ENCODE measurements at places on chromosomes 12 and 14. TPM values are rescaled to one million over a fixed set of nuclear protein-coding genes. Genes with fewer than 3 reads are reported as not detected.

The TULP3 gene
- 6.5 TPM for total RNA-seq

The POTEG gene
- not detected for total RNA-seq

The TROAP gene
- total RNA-seq = 64.9 TPM

The PAPLN gene
- total RNA-seq = 0.62 TPM

The DDIT3 gene
- total RNA-seq = 24.1 TPM

The OVCH1 gene
- total RNA-seq = not detected

The LTB4R2 gene
- 9.4 TPM for total RNA-seq

The DEPDC4 gene
- 3.5 TPM for total RNA-seq

The PMEL gene
- 1.5 TPM for total RNA-seq

The BHLHE41 gene
- total RNA-seq = not detected

The GPRC5D gene
- total RNA-seq = not detected

The OAS1 gene
- 49.1 TPM for total RNA-seq

The ITGA7 gene
- total RNA-seq = 4.5 TPM

The ZFC3H1 gene
- total RNA-seq = 64.9 TPM

The CDK17 gene
- 35.7 TPM for total RNA-seq

The HHIPL1 gene
- total RNA-seq = 0.29 TPM

The CELA1 gene
- total RNA-seq = not detected

The HRK gene
- not detected for total RNA-seq

The VTI1B gene
- total RNA-seq = 75.8 TPM

The MYH6 gene
- total RNA-seq = 0.05 TPM

The SLC8A3 gene
- 0.31 TPM for total RNA-seq

The KRT74 gene
- total RNA-seq = not detected

The SAMD15 gene
- 0.38 TPM for total RNA-seq

The CCDC177 gene
- not detected for total RNA-seq

The ARHGEF40 gene
- total RNA-seq = 0.44 TPM

The MSI1 gene
- 2.7 TPM for total RNA-seq

The IFT81 gene
- 3.4 TPM for total RNA-seq

The GRIN2B gene
- not detected for total RNA-seq

The ELK3 gene
- total RNA-seq = 24.1 TPM

The TSPAN8 gene
- not detected for total RNA-seq
